ENCODE measurements at places on chromosomes 5 and 9.

DNA sequence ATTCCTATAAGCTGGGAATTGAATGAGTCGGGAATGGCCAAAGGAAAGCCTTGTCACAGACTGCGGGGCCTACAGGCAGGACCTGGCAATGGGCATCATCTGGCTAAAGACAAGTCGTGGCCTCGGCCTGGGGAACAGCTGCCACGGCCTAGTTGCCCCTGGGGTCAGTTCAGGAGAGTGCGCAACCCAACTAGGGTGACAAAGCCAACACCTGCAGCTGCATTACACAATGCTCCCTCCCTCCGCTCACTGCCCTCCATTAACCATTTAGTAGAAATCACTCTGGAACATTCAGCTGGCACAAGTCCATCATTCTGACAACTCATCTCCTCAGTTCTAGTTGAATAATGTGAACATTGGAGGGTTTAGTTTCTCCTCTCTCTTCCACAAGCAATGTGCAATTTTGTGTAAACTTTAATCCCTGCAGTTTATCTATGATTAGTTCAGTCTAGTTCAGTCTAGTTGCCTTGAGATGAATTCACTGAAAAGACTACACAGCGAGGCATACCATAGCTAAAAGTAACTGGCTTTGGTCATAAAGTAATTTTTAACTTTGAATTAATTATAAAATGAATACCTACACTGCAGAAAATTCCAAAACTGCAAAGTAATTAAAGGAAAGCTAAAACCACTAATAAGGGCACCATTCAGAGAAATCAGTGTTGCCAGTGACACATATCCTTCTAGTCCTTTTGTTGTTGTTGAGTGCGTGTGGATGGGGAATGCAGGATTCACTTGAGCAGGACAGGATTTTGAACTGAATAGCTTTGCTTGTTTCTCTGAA lies 5.1 kb downstream of the GLDC start:
- no peak for DNase-seq

DNA sequence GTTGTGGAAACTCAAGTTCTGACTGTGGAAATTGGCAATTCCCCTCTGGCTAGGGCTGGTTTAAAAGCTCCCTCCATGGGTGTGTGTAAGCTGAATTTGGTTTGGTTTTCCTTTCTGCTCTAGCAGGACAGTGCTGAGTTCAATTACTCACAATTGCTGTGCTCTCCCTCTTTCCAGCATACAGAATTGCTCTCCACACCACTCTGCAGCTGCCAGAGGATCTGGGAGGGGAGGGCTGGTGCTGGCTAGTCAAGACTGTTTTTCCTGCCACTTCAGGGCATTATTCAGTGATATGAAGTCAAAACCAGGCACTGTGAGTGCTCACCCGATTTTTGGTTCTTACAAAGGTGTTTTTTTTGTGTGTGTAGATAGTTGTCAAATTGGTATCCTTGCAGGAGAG lies 336.9 kb upstream of the SLC24A2 start:
- DNase-seq = no peak

DNA sequence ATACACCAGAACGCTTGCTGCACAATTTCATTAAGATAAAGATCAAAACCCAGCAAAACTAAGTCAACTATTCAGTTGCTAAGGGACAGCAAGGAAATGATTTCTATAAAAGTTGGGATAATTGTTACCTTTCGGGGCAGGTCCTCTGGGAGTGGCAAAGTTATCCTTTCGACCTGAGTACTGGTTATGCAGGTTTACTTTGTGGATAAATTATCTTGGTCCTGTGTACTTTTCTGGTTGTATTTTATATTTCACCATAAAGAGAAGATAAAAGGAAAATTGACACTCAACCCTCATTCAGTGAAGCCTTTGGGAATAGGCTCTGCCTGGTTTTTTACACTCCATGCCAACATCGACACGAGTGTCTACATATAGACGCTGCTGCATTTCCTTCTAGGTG lies 146.5 kb downstream of the SYK start:
- no peak for DNase-seq

GRCh38 chr9:120587328-120587727 lies 7.4 kb upstream of the CDK5RAP2 start:
- no peak for DNase-seq

GRCh38 chr9:129737479-129738274 lies 15.2 kb downstream of the PTGES start:
- DNase-seq = no peak

DNA sequence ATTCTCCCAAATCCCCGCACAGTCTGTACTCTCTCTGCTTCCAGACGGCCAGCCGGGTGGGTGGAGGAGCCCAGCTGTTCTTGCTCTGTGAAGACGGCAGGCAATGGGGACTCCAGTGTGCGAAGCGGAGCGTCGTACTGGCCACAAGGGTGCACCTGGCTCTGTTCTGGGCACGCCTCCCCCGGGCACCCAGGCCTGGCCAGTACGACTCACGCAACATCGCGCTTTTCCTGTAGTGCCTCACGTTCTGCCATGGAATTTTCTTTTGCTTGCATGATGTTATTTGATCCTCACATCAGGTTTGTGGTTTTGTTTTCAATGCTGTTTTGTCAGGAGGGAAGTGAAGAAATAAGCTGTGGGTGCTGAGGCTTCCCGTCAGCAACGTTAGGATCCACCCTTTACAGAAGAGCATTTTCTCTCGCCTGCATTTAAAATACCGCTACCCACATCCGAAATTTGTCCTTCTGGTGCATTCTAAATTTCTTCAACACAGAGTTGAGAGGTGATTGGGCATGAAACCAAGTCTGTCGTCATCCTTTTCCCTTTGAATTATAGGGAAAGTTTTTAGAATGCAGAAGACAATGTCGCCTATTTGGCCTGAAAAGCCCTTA lies 311.7 kb downstream of the TRIM36 start:
- no peak for DNase-seq

DNA sequence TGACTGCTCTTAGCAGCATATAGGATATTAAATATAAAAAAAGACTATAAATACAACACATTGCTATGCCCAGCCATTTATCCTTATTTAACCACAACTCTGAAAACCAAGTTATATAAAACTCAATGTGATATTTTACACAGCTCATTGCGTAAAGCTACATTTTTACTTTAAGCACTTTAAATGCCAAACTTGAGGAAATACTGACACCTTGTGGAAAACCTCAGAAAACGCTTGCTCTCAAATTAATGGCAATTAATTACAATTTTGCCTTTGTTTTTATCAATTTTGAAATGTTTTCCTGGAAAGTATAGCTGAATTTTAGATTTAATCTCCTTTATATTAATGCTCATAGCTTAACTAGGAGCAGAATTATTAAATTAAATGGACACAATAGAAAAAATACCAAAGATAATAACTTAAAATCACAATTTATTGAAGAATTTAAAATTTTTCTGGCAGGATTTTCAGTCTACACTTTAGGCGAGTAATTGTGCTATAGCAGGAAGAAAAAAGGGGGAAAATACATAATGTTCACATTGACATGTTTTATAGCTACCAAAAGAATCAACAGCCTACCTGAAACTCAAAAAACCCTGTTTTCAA lies 25.2 kb upstream of the PLAC8L1 start:
- no peak for DNase-seq

GRCh38 chr9:14478175-14479162 lies 164.5 kb upstream of the NFIB start:
- DNase-seq = no peak

DNA sequence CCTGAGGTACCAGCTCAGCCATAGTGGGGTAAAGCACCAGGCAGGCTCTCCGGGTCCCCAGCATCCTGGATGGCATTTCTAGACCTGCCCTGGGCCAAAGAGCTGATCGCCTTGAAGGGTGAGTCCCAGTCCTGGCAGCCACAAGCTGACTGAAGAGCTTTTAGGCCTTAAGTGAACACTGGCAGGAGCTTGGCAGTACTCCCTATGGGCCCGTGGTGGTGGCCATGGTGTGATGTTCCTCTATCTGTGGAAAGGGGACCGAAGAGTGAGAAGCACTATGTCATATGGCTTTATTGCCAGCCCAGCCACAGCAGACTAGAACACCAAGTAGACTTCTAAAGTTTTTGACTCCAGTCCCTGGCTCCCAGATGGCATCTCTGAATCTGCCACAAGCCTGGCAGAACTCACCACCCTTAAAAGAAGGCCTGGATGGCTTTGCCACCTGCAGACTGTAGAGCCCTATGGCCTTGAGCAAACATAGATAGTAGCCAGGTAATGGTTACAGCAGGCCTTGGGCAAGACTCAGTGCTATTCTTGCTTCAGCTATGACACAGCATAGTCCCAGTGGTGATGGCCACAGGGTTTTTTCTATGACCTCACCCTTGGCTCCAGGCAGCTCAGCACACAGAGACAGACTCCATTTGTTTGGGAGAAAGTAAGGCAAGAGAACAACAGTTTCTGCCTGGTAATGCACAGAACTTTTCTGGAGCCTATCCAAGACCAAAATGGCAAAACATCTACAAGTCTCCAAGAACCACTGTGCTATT lies 801.5 kb upstream of the DMAC1 start:
- no peak for DNase-seq

DNA sequence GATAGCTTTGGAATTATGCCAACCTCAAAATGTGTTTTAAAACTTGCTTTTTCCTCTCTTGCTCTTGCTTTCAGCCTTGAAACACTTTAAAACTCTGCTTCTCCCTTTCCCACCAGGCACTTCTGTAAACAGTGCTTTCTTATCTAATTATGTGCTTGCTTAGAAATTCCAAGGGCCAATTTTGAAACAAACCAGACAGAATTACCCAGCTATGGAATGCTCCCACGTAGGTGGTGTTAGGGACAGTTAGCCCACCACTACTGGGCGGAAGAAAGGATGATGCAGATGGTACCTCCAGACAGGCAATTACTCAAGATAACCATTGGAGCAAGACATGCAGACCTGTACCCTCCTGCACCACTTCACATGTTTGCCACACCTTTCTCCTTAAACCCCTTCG lies 523.0 kb upstream of the PTPRD start:
- no peak for DNase-seq

DNA sequence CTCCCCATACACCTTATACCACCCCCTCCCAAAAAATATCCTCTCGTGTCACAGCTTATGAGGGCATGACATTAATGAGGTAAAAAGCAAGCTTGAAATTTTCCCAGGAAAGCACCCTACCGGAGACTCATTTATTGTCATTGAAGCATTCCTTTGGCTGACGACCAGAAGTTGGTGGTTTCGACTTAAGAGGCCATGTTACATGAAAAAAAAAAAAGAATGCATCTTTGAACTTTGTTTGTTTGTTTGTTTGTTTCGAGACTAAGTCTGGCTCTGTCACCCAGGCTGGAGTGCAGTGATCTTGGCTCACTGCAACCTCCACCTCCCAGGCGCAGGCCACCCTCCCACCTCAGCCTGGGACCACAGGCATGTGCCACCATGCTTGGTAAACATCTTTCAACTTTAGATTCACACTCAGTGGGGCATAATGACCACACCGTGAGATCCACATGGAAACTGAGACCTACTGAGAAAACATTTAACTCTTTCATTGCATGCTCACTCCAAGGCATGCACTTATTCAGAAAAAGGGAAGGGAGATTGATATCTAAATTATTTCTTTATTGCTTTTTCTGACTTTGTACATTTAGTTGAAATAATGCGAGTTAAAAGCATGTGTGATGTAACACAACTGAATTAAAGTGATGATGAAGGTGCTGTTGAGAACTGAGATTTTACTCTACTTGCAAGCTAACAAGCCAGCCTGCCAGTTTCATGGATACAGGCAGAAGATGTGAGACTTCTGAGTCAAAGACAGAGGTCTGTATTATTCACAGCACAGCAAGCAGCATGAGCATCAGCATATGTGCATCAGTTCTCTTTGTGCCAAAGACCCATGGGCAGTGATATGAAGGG lies 5.1 kb upstream of the RAB14 start:
- no peak for DNase-seq

DNA sequence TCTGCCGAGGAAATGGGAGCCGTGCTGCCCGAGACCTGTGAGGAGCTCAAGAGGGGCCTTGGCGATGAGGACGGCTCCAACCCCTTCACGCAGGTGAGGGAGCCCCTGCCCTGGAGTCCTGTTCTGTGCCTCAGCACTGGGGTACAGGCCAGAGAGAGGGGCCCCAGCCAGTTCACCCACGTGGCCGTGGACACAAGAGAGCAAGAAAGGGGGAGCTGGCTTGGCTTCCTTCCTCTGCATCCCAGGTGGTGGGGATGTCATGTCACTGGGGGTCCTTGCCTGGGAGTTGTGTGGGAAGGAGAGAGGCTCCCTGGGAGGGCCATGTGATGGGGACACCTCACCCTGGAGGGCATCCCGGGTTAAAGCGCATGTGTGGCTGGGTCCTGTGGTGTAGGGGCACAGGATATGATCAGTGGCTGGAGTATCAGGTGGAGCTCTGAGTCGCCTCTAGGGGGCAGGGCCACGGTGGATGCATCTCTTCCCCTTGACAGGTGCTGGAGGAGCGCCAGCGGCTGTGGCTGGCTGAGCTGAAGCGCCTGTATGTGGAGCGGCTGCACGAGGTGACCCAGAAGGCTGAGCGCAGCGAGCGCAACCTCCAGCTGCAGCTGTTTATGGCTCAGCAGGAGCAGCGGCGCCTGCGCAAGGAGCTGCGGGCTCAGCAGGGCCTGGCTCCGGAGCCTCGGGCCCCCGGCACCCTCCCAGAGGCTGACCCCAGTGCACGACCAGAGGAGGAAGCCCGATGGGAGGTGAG lies 7.5 kb downstream of the N4BP3 start:
- DNase-seq = peak; percentile 71

DNA sequence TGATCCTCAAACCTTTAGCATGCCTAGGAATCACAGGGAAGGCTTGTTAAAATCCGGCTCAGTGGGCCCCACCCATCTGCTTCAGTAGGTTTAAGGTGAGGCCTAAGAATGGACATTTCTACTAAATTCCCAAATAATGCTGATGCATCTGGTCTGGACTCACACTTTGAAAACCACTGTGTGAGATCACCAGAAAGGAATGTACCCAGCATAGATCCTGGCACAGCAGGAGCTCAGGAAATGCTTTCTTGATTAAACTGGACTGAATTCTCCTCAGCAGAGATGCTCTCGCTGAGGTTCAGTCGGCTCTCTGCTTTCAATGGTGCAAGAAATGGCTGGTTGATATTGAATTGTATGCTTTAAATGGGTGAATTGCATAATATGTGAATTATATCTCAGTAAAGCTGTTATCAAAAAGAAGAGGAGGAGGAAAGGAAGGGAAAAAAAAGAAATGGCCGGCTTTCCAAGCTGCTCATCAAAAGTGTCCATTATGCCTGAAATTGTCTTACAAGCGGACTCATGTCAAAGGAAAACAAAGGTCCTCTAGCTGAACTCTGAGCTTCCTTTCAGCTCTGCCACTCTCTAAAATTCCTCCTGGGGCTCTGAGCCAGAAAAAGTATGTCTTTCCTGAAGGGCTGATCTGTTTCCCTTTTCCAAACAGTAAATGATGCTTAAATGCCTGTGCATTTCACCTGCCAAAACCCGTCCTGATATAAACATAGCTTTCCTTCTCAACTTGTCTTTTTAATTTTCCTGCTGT lies 77.6 kb upstream of the SAP30L start:
- DNase-seq = no peak

DNA sequence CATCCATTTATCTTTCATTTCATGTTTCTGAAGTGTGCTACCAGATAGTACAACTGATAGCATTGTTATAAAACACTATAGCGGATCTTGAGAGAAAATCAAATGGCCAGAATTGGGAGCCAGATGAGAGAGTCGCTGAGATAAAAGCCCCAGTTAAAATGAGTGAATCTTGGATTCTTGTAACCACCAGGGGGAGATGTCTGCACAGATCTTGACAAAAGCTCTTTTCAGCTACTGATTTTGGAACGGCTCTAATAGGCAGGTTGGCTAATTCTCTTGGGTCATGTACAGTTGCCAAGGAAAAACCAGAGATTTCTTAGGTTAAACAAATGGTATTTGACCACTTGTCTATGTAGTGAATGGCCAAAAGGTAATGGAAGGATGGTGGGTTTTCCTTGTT lies 21.7 kb downstream of the F2RL2 start:
- peak; percentile 2 for DNase-seq
